ENCODE measurements at places on chromosomes 16 and 17. TPM values are rescaled to one million over a fixed set of nuclear protein-coding genes. Genes with fewer than 3 reads are reported as not detected.

Gene SPN
- total RNA-seq: not detected

Gene PPY
- not detected for total RNA-seq

Gene CPNE7
- 3.2 TPM for total RNA-seq

Gene SOX15
- not detected for total RNA-seq

Gene UMOD
- not detected for total RNA-seq

Gene HSD17B1
- 0.15 TPM for total RNA-seq

Gene KCNH4
- total RNA-seq: not detected

Gene PRAC1
- not detected for total RNA-seq

Gene FGF11
- 0.15 TPM for total RNA-seq

Gene TMEM88
- 27.0 TPM for total RNA-seq

Gene TMEM170A
- 19.8 TPM for total RNA-seq

Gene TPSD1
- not detected for total RNA-seq

Gene PNMT
- not detected for total RNA-seq

Gene KLHL10
- not detected for total RNA-seq

Gene RAB26
- 1.6 TPM for total RNA-seq

Gene PROCA1
- 1.5 TPM for total RNA-seq

Gene CHMP1A
- total RNA-seq: 102 TPM

Gene TBX2
- 0.32 TPM for total RNA-seq

Gene GPR139
- total RNA-seq: not detected

Gene METTL22
- 27.3 TPM for total RNA-seq

Gene CLDN6
- total RNA-seq: not detected

Gene CLEC18C
- 0.15 TPM for total RNA-seq

Gene MPO
- total RNA-seq: not detected

Gene PDIA2
- not detected for total RNA-seq

Gene CSF3
- total RNA-seq: 0.97 TPM

Gene KRTAP9-4
- total RNA-seq: not detected

Gene SMTNL2
- total RNA-seq: not detected

Measured in epithelial cell of umbilical artery (primary cell).